Activated CD4-positive, CD25-positive, alpha-beta regulatory T cell treated with anti-CD3 and anti-CD28 coated beads, Interleukin-2, amount 50 U/mL, for 24 hours (primary cell): ENCODE measurements at places on chromosomes 16 and 17.

DNA sequence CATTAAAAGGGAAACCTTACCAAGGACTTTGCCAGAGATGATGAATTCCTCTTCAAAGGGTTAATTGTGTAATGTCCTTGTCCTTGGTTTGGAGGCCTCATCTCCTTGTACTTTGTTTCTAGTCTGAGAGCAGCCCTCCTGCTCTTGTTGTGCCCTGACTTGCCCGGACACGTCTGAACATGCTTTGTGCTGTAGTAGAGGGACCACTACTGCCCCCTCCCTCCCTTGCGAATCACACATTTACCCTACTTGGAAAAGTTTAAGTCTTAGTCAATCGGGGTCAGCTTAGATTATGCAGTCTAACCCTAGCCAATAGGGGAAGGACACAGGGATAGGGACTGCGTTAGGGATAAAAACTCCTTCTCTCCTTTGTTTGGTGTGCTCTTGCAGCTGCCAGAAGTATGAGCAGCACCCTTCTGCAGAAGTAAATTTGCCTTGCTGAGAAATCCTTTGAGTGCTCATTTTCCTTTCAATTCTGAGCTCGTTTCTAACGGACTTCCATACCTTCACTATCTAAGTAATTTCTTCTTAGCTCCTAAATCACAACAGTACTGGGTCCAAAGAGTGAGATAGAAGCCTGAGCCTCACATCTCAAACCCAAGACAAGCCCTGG lies 26.4 kb upstream of the CLEC3A start:
- no peak for ATAC-seq

GRCh38 chr16:3434373-3434772 lies 8.9 kb downstream of the ZNF597 start:
- ATAC-seq, result no peak

- no peak for ATAC-seq
Observed at GRCh38 chr16:63655846-63656245, 1466.0 kb downstream of the CDH11 start.

GRCh38 chr16:414395-415169 lies 10.9 kb upstream of the RAB11FIP3 start:
- no peak for ATAC-seq

- ATAC-seq, result no peak
Observed at GRCh38 chr17:10836966-10837590, 809 bp downstream of the PIRT start.

- no peak for ATAC-seq
Observed at GRCh38 chr16:75559564-75560372, 3.7 kb upstream of the TMEM231 start.

- peak; percentile 15 for ATAC-seq
Observed at GRCh38 chr16:21600031-21600773, 825 bp downstream of the METTL9 start.

GRCh38 chr17:4998027-4998731 lies 429 bp downstream of the KIF1C start:
- ATAC-seq, result peak; percentile 4

DNA sequence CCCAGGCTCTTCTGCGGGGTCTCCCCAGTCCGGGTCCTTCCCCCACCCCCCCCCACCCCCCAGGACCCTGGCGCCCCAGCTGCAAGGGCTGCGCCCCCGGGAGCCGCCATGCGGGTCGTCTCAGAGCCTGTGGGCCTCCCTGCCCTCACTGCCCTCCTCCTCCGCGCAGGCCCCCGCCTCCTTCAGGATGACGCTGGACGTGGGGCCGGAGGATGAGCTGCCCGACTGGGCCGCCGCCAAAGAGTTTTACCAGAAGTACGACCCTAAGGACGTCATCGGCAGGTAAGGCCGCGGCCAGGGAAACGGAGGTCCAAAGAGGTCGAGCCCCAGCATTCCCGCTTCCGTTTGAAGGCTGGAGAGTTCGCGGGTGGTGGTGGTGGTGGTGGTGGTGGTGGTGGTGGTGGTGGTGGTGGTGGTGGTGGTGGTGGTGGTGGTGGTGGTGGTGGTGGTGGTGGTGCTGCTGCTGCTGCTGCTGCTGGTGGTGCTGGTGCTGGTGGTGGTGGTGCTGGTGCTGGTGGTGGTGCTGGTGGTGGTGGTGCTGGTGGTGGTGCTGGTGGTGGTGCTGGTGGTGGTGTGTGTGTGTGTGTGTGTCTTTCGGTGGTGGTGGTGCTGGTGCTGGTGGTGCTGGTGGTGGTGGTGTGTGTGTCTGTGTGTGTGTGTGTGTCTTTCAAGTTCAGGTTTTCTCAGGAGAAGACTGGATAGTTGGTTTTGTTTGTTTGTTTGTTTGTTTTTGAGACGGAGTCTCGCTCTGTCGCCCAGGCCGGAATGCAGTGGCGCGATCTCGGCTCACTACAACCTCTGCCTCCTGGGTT lies 615 bp downstream of the PHKG2 start:
- peak; percentile 6 for ATAC-seq

DNA sequence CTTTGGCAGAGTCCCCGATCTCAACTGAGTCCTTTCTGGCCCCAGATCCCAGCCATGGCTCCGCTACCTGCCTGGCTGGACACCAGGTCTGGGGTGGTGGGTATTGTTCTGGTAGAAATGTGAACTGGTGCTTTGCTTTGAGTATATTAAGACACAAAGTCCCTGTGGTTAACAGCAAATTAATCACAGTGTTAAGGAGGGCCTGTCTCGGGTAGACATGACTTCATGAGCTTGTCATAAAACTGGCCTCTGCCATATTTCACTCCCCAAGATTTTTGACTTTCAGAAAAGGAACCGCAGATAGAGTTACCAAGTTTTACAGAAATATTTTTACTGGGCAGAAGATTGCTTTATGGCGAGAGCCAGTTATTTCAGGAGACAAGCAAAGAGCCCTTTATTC lies 19.5 kb downstream of the NKD1 start:
- ATAC-seq, result no peak

GRCh38 chr17:29962656-29963055 lies 21.2 kb downstream of the EFCAB5 start:
- no peak for ATAC-seq

DNA sequence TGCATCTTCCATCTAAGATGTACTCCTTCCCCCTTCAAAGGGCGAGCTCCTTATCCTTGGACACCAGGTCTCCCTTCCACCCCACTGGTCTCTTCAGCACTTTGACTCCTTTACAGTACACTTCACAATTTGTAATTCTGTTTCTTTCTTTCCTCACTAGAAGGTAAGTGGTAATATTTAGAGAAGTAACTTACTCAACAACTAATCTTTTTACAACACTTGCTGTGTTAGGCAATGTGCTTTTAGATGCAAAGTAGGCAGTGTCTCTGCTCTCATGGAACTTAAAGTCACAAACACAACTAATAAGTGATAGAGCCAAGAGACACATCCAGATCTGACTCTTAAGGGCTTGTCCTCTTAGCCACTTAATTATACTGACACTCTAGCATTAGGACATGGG lies 6.4 kb downstream of the SIAH1 start:
- no peak for ATAC-seq

- peak; percentile 6 for ATAC-seq
Observed at GRCh38 chr17:81976332-81977210, 858 bp upstream of the ASPSCR1 start.

DNA sequence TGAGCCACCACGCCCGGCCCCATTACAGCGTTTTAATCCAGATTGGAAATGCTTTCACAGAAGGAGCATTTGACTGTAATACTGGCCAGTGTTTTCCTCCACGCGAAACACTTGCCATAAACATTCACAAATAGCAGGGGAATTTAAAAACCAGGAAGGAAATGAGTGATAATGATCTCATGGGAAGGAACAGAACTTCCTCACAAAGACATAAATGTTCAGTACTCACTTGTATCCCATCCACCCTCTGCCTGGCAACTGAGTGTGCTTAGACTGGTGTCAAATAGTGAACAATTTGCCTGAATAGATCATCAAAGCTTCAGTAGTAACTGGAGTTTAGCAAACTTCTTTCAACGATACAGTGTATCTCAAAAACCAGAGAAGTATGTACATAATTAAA lies 54.1 kb downstream of the PSMD12 start:
- no peak for ATAC-seq

DNA sequence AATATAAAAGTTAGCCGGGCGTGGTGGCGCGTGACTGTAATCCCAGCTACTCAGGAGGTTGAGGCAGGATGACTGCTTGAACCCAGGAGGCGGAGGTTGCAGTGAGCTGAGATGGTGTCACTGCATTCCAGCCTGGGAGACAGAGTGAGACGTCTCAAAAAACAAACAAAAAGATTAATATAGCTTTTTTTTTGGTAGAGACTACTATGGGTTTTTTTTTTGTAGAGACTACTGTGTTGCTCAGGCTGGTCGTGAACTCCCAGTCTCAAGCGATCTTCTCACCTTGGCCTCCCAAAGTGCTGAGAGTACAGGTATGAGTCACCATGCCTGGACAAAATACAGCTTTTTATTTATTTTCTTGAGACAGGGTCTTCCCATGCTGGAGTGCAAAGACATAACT lies 20.2 kb downstream of the ZNRF1 start:
- no peak for ATAC-seq

- no peak for ATAC-seq
Observed at GRCh38 chr17:21198411-21198810, 15.6 kb downstream of the TMEM11 start.

- no peak for ATAC-seq
Observed at GRCh38 chr17:43033948-43034881, 9.2 kb downstream of the RND2 start.

DNA sequence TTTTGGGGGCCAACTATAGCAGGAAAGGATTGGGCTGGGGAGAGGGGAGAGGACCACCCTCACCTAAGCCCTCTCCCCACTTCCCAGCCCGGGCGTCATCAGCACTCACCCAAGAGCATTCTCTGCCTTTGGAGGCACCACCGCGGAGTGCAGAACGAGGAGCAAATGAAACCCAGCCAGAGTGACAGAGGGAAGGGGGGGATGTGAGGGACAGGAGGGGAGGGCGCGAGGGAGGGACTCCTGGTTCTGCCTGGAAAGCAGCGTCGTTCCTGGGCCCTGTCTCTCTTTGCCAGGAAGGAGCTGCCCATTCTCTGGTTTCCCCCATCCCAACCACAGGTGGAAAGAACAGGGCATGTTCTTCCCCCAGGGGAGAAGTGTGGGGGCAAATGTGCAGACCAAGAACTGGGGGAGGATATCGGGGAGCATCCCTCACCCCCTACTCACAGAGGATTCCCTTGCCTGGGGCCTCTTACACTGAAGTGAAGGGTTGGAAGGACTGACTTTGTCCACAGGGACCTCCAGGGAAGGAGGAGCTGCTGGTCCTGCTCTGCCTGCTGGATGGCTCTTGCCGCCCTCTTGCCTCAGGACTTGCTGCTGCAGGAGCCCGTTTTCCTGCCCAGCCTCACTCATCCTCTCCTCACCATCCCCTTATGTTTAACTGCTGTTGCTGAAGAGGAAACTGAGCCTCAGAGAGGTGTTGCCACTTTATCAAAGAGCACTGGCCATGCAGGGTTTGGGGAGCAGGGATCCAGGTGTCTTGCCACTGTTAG lies 3.5 kb upstream of the C17orf113 start:
- ATAC-seq, result no peak

- ATAC-seq, result no peak
Observed at GRCh38 chr17:18246880-18247612, 11.5 kb downstream of the FLII start.

GRCh38 chr16:67406111-67406971 lies 9.9 kb downstream of the ZDHHC1 start:
- no peak for ATAC-seq

GRCh38 chr16:19114359-19115147 lies 789 bp downstream of the ITPRIPL2 start:
- ATAC-seq, result no peak
